ENCODE measurements at places on chromosomes 3 and 15. TPM values are rescaled to one million over a fixed set of nuclear protein-coding genes. Genes with fewer than 3 reads are reported as not detected.

The OXTR gene
- polyA plus RNA-seq, result 0.97 TPM

DNA sequence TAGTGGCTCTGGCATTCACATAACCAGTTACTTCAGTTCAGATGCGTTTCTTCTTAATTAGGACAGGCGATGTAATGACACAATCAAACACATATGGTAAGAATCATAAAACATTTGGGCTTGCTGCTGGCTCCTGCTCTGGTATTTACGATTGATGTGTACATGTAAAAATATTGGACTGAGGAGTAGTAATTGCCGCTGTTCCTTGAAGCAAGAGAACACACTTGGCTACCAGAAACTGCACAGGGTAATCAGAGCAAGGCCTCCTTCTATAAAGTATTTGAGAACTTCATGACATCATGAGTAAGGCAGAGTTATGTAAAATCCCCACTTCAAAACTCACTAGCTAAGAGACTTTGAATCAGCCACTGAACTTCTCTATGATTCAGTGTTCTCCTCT lies 158.1 kb downstream of the SSR3 start:
- DNase-seq, result no peak

DNA sequence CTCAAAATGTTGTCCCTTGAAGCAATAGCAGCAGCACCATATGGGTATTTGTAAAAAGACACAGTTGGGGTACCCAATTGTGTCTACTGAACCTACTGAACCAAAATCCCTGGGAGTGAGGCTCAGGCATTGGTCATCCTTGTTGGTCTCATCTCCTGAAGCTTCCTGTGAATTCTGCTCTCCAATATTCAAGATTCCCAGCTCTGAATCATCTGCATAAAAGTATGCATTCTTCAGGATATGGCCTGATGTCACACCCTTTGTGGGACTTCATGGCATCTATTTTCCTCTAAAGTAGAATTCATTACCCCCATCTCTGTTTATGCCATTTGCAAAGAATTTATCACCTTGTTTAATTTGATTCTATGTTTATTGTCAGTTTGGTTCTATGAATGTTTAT lies 13.3 kb upstream of the PTX3 start:
- no peak for DNase-seq

DNA sequence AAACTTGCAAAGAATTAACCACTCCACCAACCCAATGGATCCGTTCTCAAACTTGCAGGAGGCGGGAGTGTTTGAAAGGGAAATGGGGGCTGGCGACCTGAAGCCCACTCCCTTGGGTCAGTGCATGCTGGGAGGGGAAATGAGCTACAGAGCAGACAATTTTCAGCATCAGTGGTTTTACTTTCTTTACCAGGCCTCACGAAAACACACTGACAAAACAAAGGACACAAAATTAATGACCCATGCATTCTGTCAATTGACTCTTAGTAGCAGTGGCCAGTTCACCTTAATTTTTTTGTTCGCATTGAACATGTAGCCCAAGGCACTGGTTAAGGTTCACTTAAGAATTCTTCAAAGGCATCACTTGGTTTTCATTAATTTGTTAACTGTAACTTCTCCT lies 413.5 kb downstream of the MECOM start:
- DNase-seq, result no peak

DNA sequence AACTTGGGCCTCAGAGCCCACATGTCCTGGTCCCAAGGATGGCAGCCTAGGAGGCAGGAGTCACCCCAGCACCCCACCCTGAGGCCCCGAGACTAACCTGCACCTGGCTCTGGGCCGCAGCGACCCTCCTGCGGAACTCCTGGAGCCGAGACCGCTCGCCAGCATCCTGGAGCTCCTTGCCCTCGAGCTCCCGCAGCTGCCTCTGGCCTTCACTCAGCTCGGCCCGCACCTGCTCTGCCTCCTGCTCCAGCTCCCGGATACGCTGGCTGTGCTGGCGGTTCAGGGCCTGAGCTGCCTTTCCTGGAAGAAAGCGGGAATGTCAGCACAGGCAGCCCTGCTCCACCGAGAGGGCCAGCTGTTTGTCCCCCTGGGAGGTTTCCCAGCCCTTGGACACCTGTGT lies 13.2 kb downstream of the KIF7 start:
- DNase-seq, result no peak

All from hepatocyte (in vitro differentiated cells).